ENCODE measurements at places on chromosomes 7 and 10.

DNA sequence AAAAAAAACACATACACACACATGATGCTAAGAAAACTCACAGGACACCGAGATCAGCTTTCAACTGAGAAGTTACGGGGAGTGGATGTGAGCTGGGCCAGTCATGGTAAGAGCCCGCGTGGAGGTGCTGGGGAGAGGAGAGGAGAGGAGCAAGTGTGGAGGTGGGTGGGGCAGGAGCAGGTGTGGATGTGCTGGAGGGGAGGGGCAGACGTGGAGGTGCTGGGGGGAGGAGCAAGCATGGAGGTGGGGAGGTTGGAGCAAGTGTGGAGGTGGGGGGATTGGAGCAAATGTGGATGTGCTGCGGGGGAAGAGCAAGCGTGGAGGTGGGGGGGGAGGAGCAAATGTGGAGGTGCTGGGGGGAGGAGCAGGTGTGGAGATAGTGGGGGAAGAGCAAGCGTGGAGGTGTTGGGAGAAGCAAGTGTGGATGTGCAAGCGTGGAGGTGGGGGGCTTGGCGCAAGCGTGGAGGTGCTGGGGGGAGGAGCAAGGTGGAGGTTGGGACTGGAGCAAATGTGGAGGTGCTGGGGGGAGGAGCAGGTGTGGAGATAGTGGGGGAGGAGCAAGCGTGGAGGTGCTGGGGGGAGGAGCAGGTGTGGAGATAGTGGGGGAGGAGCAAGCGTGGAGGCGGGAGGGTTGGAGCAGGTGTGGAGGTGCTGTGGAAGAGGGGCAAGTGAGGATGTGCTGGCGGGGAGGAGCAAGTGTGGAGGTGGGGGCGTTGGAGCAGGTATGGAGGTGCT, 24.5 kb upstream of the NCAPG2 start:
- DNase-seq, result peak; percentile 15

- no peak for DNase-seq
Measured at GRCh38 chr10:97128516-97129154, 57.1 kb downstream of the SLIT1 start.

DNA sequence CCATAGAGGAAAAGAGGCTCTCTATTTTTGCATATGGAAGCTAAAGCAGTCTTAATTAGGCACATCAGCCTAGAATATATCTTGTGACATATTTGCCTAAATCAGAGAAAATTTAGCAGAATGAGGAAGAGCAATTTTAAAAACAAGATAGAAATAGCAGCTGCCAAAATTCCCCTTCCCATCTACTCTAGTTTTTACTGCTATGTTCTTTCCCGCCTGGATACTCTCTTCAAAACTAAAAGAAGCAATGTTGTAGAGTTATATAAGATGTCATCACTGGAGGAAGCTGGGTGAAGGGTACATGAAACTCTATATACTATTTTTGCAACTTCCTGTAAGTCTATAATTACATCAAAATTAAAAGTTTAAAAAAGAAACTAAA, 87.0 kb downstream of the ARMH3 start:
- DNase-seq, result no peak

DNA sequence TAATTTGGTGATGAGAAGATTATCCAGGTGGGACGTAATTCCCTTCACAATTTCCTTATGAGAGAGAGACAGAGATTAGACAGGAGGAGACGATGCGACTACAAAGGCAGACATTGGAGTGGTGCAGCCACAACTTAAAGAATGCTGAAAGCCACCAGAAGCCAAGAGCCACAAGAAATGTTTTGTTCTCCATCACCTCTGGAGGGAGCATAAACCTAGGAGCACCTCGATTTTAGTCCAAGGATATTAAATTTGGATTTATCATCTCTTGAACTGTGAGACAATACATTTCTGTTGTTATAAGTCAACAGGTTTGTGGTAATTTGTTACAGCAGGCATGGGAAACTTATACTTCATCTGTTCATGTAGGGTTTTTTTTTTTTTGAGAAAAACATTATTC, 418.9 kb downstream of the DGKB start:
- no peak for DNase-seq

GRCh38 chr7:25787336-25787735, 364.7 kb upstream of the NFE2L3 start:
- no peak for DNase-seq

DNA sequence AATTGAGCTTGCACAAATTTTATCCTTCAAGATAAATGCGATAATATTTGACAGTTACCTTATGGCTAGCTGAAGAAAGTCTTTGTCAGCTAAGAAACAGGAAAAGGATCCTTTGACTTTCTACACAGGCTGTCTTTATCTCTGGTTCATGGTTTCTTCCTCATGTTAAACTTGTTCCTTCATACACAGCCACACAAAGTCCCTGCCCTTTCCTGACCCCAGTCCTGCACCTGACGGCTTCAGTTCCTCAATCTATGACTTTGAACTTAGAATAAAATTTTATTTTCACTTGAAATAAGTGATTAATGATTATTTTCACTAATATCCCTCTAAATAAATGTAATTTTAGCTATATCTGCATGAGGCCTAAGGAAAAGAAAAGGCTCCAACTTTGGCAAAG, 77.8 kb upstream of the PRSS1 start:
- DNase-seq, result no peak

DNA sequence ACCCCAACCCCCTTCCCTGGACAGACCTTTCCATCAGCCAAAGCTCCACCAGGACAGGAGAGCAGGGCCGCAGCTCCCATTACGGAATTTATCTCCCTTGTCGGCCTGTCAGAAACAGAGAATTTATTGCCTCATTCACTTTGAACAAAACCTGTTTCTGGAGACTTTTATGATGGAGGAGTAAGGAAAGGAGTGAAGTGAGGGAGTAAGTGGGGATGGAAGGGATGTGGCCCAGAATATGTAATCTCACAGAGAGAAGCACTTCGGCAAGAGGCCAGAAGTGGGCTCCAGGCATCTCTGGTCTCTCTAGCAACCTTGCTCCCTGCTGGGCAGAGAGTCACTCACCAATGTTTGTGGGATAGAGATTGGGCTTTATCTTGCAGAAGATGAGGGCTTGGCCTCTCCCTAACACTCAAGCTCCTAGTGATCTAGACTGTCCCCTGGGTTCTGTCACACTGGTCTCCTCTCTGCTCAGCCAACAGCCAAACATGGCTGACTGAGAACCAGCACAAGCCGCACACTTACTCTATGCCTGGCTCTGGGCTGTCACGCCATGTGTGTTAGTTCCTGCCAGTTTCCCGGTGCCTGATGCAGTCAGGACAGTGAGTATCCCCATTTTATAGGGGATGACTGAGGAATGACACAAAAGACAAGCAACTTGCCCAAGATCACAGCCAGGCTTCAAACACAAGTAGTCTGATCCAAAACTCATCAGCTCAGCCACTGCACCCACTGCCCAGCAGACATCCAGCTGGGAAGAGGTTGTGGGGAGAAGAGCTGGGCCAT, 149.4 kb upstream of the ZMIZ1 start:
- DNase-seq, result no peak

DNA sequence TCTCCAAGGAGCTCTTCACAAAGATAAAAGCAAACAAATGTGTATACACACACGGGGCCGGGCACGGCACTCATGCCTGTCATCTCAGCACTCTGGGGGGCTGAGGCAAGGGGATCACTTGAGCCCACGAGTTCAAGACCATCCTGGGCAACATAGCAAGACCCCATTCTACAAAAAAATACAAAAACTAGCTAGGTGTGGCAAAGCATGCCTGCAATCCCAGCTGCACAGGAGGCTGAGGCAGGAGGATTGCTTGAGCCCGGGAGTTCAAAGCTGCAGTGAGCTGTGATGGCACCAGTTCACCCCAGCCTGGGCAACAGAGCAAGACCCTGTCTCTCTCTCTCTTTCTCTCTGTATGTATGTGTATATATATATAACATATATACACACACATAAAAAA, 22.3 kb downstream of the TTYH3 start:
- DNase-seq, result no peak

- no peak for DNase-seq
Measured at GRCh38 chr10:47031211-47031900, 120.1 kb downstream of the PTPN20 start.

GRCh38 chr10:86681047-86681446, 12.7 kb downstream of the LDB3 start:
- DNase-seq, result no peak

- no peak for DNase-seq
Measured at GRCh38 chr10:36094096-36094495, 452.0 kb upstream of the FZD8 start.

- DNase-seq, result no peak
Measured at GRCh38 chr7:107609811-107610261, 29.8 kb downstream of the BCAP29 start.

- DNase-seq, result no peak
Measured at GRCh38 chr7:22672846-22673680, 53.9 kb upstream of the IL6 start.

DNA sequence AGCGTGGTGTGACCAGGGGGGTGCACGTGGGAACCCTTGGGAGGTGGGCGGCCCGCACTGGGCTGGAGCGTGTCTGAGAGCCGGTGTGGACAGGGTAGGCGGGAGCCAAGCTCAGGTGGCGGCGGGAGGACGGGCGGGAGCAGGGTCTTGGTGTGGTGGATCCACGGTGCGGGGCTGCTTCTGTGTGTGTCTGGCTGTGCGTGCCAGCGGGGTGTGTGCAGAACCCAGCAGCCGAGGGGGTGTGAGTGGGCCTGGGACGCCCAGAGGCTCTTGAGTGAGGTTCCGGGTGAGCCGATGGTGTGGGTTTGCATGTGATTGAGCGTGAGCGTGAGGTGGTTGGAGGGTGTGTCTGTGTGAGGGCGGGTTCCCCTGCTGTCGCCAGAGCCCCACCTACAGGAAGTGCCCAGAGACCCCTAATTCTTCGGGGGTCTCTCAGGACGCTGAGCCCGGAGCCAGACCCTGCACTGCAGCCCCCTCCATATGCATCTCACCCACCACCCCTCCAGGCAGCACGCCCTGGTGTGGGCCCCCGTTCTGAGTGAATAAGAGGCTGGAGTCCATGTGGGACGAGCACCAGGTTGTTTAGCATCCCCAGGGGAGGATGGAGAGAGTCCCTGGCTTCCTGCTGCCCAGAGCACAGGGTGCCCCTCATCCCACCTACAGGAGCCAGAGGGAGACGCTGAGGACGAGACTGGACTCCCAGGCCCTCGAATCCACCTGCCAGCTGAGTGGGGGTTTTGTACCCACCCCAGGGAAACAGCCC, 78.2 kb downstream of the ELFN1 start:
- no peak for DNase-seq
